ENCODE measurements at places on chromosomes 5 and 9.

DNA sequence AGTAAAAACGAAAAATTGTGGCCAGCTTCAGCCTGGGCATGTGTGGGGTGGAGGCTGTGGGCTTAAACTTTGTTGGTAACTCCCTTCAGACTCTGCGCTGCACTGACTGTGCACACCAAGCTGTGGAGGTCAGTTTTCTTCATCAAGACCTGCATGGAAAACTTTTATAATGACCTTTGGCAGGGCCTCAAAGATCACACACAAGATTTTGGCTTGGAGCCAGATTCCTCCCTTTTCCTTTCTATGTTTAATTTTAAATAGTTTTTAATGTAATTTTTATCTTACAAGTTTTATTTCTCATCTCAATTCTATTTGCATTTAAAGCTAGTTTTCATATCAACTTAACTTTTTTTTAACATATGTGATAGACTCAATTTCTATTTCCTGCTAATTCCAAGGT is 1211.1 kb upstream of the CDH18 start:
- no peak for DNase-seq

DNA sequence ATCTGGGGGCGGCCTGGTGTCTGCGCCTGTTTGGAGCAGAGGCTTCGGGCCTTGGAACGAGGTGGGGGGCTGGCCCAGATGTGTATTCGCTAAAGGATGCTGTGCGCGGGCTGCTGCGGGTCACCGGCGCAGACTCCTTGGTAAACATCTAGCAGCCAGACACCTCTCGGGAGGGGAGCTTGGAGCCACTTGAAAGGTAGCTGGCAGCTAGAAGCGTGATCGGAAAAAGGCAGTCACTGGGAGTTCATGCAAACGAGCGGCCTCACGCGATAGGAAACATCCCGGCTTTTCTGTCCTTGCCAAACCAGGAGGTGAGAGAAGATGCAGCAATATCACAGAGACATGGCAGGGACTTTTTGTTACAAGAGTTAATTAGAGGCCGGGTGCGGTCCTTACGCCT is 8.1 kb downstream of the LAMC3 start:
- DNase-seq, result no peak

GRCh38 chr5:59955241-59955640 is 61.7 kb upstream of the PDE4D start:
- DNase-seq, result no peak

DNA sequence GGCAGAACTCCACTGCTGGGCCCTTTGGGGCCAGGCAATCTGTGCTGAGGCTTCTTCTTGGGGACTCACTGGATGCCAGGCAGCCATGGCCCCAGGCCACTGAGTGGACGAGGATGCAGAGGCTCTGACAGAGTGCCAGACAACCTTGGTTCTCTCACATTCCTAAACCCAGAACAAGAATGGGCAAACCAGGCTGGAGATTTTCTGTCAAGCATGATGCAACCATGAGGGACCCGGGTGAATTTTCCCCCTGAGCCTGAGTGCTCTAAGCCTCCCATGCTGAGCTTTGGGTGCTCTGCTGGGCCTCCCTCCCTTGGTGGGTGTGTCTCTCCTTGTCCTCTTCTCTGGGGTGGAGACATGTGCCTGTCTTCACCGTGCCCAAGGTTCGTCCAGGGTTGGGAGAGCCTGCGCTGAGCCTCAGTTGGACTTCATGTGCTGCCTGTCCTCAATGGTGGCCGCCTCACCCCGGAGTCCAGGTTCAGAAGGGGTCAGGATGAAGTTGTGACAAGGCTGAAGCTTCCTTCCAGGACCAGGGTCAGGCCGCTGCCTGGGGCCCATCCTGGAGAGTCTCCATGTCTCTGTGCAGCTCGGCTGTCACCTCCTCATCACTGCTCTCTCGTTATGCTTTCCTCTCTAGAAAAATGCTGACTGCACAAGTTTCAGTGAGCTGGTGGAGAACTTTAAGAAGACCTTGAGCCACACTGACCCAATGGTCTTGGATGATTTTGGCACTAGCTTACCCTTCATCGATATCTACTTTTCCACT is 24.1 kb downstream of the PITX1 start:
- no peak for DNase-seq
